ENCODE measurements at places on chromosomes 3 and 15.

GRCh38 chr3:107643038-107643883 lies 120.5 kb downstream of the BBX start:
- no peak for DNase-seq

DNA sequence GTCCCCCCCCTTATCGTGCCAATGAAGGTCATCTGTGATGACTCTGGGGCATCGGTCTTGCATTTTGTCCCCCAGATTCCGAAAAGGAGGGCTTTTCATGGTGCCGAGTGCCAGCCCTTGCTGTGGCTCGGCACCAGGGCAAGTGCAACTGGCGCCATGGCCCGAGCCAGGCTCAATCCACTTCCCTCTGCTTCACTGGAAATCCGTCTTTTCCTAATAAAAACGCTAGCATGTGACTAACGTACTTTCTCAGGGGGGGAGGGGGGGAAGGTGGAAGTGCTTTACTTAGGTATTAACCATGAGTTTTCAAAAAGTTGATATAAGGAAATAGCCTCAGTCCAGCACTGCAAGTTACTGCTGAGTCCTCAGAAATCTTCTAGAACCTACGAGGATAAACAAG lies 20.5 kb downstream of the TRPM1 start:
- no peak for DNase-seq

- DNase-seq: no peak
Observed at GRCh38 chr3:101303089-101303731, 17.2 kb downstream of the IMPG2 start.

- no peak for DNase-seq
Observed at GRCh38 chr15:38197553-38197952, 55.1 kb upstream of the SPRED1 start.

GRCh38 chr15:88385078-88385700 lies 82.0 kb downstream of the MRPL46 start:
- no peak for DNase-seq

- no peak for DNase-seq
Observed at GRCh38 chr3:194808640-194809097, 123.0 kb downstream of the FAM43A start.

GRCh38 chr3:59253523-59253922 lies 203.7 kb upstream of the CFAP20DC start:
- DNase-seq: no peak

DNA sequence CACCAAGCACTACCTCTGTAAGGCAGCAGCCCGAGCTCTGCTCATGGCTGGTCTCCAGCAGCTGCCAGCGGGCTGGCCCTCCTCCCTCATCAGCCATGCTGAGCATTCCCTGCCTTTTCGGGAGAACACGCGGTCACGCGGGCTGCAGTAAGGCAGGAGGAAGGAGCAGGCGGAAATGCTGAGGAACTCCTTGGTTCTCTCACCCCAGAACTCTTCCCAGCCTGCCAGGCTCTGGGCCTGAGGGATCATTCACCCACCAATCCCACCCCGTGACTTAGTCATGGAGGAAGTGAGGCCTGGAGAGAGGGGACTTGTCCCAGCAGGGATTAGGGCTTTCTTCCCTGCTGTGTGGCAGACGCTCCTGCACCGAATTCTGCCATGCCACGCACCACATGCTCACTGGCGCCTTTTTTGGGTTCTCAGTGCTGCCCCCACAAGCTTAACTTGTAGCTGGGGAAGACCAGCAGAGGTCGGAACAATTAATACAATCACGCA lies 42.9 kb upstream of the RPL32 start:
- no peak for DNase-seq

- DNase-seq: no peak
Observed at GRCh38 chr3:188282871-188283270, 128.9 kb downstream of the LPP start.

Data from activated naive CD4-positive, alpha-beta T cell treated with anti-CD3 and anti-CD28 coated beads, Interleukin-2, amount 50 U/mL, for 16 hours (primary cell).